ENCODE measurements at places on chromosomes 5 and 9.

GRCh38 chr5:120396186-120396585 is 67.9 kb upstream of the PRR16 start:
- DNase-seq, result no peak

DNA sequence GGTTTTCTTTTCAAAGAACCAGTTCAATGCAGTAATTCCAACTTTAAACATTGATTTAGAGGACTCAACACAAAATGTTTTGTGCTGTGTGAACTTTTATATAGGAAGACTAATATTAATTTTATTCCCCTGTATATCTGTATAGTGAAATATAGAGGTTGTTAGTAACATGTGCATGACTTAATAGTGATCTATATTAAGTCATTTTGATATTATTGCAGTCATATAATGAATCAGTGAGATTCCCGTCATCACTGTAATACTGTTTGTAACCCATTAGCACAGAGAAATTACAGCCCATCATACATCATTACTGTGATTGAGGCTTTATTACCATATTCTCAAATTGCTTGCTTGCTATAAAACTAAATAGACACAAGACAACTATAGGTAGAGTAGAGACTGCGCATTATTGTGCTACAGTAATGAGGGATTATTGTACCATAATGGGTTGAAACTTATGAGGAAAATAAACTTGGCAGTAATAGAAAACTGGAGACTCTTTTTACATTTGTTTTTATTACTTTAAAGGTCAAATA is 170.7 kb downstream of the RANBP17 start:
- DNase-seq, result no peak

- no peak for DNase-seq
Observed at GRCh38 chr5:173741729-173742431, 125.4 kb upstream of the BOD1 start.

GRCh38 chr9:121486043-121486442 is 13.6 kb downstream of the GGTA1 start:
- no peak for DNase-seq

GRCh38 chr9:8287501-8287900 is 487.9 kb upstream of the DMAC1 start:
- no peak for DNase-seq

DNA sequence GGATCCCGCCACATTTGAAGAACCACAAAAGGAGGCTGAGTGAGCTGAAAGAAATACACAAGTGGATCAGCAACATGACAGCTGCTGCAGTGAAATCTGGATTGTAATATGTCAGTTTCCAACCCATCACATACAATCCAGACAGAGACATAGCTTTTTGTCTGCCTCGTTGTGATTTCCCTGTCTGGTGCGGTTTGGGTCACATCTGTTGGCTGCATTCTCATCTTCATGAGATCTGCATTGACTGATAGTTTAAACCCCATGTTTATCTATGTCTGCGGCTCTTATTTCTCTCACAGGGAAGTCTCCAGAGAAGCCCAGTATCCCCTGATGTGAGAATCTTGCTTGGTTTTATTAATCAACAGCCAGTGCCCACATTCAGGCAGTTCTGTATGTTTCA is 403.1 kb upstream of the ZNF608 start:
- no peak for DNase-seq

- DNase-seq, result peak; percentile 77
Observed at GRCh38 chr5:62306323-62306895, 403 bp downstream of the KIF2A start.

GRCh38 chr5:59828623-59829022 is 64.9 kb downstream of the PDE4D start:
- DNase-seq, result no peak

DNA sequence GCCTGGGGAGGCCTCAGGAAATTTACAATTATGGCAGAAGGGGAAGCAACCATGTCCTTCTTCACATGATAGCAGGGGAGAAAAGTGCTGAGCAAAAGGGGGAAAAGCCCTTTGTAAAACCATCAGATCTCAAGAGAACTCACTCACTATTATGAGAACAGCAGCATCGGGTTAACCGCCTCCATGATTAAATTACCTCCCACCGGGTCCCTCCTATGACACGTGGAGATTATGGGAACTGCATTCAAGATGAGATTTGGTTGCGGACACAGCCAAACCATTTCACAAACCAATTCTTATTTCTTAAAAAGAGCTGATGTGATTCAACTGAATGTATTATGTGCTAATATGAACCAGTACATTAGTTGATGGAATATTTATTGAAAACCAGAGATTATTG is 63.9 kb downstream of the PARP8 start:
- no peak for DNase-seq

- no peak for DNase-seq
Observed at GRCh38 chr9:111886983-111887718, 9.5 kb upstream of the UGCG start.

- DNase-seq, result no peak
Observed at GRCh38 chr9:130912932-130913598, 16.5 kb upstream of the QRFP start.

GRCh38 chr9:95953986-95954385 is 78.5 kb downstream of the ERCC6L2 start:
- no peak for DNase-seq

GRCh38 chr9:133113163-133113948 is 7.7 kb downstream of the RALGDS start:
- DNase-seq, result no peak

DNA sequence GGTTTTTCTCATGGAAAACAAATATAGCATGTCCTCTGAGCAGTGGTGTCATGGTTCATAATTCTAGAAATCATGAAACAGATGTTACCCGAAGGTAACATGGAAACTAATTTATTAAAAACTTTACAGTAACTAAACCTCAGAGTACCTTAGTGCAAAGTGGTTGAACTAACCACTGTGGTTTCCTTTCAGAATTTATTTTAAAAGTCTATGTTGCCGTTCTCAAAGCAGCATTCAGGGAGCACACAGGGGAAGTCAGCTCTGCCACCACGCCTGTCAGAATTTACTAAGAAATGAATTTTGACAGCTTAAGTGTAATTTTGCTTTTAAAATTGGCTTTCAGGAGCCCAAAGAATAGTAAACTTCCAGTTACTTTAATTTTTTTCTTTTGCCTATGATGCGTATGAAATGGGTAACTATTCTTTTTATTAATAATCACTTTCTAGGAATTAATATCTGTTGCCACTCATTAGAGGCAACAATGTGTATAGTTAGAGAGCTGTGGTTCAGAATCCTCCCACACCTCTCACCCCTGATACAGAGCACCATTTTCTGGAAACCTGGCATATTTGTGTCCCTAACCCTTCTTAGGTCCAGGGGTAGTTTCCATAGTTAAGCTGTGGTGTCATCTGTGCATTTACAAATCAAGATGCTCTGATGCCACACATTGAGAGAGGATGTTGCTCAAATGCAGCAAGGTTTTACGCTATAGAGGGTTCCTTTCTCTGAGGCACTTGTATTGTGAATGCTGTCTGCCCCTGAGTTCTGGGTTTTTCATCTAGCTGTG is 202.6 kb downstream of the ZSWIM6 start:
- DNase-seq, result no peak

DNA sequence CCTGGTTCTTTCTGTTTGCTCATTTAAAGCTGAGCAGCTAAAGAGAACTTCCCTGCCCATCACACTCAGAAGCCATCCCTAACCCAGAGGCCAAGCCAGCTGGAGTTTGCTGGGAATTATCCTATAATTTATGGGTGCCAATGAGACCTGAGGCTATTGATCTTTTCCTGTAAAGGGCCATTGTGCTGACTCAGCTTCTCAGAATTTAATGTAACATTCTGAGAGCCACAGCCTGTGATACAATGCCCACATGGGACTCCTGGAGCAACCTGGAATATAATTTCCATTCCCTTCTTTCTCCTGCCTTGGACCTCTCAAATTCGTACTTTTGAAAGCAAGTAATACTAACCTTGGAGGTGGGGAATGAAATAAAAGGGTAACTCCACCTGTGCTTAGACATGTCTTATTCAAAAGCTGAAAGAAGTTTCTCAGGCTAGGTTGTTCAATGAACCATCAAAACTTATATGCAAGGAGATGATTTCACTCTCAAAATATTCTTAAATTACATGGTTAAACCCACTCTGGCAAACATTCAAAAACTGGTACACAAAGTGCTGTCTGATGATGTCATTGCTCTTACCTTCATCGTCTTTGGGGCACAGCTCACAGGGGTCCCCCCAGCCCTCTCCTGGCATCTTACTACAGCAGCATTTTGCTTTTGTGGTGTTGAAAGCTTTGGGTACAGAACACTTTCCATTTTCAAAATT is 206.7 kb downstream of the SLC12A2 start:
- no peak for DNase-seq

GRCh38 chr5:121288781-121289180 is 562.9 kb upstream of the FTMT start:
- DNase-seq, result no peak

- DNase-seq, result no peak
Observed at GRCh38 chr5:171956314-171956713, 50.1 kb downstream of the FBXW11 start.

DNA sequence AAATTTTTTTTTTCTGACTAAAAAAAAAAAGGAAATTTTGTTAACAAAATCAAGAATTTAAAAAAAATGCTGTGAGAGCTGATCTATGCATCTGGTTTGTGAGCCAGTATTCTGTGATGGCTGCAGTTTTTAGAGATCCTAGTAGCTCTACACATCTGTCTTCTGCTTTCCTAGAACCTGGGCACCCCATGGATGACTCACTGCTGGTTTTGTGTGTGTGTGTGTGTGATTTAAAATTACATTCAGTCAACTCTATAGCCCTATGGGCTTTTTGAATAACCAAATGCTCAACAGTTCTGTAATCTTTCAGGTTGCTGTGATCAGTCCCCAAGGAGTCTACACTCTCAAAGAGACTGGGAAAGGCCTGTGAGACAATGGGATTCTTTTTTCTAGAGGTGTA is 2.5 kb upstream of the PSMD5 start:
- DNase-seq, result no peak

- DNase-seq, result no peak
Observed at GRCh38 chr5:107813559-107813958, 142.8 kb upstream of the EFNA5 start.

DNA sequence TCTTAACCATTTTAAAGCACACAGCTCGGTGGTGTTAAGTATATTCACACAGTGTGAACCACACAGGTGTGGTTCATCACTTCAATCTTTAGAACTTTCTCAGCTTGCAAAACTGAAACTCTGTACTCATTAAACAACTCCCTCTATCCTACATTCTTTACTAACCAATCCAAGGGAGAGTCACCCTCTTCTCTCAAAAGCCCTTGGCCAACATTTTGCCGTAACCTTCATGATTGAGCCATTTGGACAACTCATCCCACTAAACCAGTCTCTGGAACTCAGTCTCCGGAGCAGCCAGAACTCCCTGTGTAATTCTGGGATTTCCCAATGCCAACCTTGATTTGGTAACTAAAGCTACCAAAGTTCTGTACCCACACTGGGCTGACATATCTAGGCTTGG is 84.7 kb downstream of the TTC39B start:
- no peak for DNase-seq

GRCh38 chr5:141608557-141608956 is 10.2 kb downstream of the DIAPH1 start:
- no peak for DNase-seq

- no peak for DNase-seq
Observed at GRCh38 chr5:131169810-131170539, 769 bp upstream of the LYRM7 start.
